ENCODE measurements at places on chromosomes 7 and 10. TPM values are rescaled to one million over a fixed set of nuclear protein-coding genes. Genes with fewer than 3 reads are reported as not detected.

Gene CAV1
- 0.13 TPM for total RNA-seq

Gene LRRTM3
- total RNA-seq, result not detected

Gene ACTL6B
- not detected for total RNA-seq

Gene GRB10
- 14.2 TPM for total RNA-seq

Gene ZNF655
- 102 TPM for total RNA-seq

Gene CTAGE6
- 3.0 TPM for total RNA-seq

Gene KLF14
- not detected for total RNA-seq

Gene BMPR1A
- 17.2 TPM for total RNA-seq

Gene VWA2
- total RNA-seq, result not detected

Gene GATA3
- 112 TPM for total RNA-seq

Gene SHLD2
- total RNA-seq, result 31.0 TPM

Gene NACAD
- total RNA-seq, result 0.60 TPM

Gene EPC1
- 43.0 TPM for total RNA-seq

Gene PANK1
- 6.1 TPM for total RNA-seq

Gene RELN
- total RNA-seq, result not detected

Gene FAM25A
- not detected for total RNA-seq

Gene NKX6-2
- not detected for total RNA-seq

Gene PRKCQ
- 70.6 TPM for total RNA-seq

Gene MYO1G
- total RNA-seq, result 572 TPM
